ENCODE measurements at places on chromosomes 4 and X. TPM values are rescaled to one million over a fixed set of nuclear protein-coding genes. Genes with fewer than 3 reads are reported as not detected.

The MAML3 gene
- total RNA-seq, result 26.0 TPM

The SLC10A7 gene
- total RNA-seq, result 15.9 TPM

DNA sequence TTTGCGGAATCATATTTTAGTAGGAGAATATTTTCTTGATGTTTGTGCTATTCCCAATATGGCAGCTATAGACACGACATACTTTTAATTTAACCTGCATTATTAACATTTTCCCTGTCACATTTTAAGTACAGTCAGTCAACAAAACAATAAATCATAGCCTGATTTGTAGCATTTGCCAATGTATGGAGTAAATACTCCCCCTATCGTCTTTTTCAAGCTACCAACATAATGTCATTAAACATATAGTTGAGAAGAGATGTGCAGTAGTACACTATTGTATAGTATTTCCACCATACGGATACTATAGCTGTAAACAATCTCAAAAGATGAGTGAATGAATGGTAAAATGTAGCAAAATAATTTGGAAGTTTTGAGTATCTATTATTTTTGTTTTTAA lies 303.7 kb upstream of the MAGEB2 start:
- no peak for DNase-seq
- peaks cover 9% of the 10 kb centered on the region for H3K4me1 ChIP-seq
- H3K27ac ChIP-seq, result no peak overlapping the region
- no peaks in the 10 kb centered on the region for H3K27me3 ChIP-seq
- no peaks in the 10 kb centered on the region for H3K36me3 ChIP-seq

- no peak overlapping the region for H3K27ac ChIP-seq
- DNase-seq, result no peak
- no peaks in the 10 kb centered on the region for H3K36me3 ChIP-seq
- no peaks in the 10 kb centered on the region for H3K27me3 ChIP-seq
Measured at GRCh38 chr4:176482972-176483371, 163.2 kb downstream of the SPCS3 start.

- no peak overlapping the region for H3K4me3 ChIP-seq
- no peaks in the 10 kb centered on the region for H3K4me1 ChIP-seq
- peaks cover 4% of the 10 kb centered on the region for H3K36me3 ChIP-seq
- no peaks in the 10 kb centered on the region for H3K27me3 ChIP-seq
Measured at GRCh38 chr4:74235135-74235534, 73.1 kb upstream of the EPGN start.

DNA sequence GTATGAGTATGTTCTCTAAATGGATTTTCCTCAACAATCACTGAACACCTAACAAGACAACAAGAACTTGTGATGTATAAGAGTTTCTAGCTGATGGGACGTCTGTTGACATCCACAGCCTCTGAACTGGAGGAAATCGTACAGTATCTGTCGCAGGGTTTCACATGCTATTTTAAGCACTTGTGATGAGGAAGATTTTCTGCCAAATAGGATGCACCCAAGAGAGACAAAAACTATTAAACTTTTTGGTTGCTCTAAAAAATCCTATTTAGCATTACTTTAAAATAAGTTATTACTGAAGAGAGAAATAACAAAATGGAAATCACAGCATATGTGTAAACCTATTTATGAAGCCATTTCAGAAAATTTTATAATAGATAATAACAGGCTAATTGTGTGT lies 356.1 kb upstream of the SLC7A11 start:
- H3K36me3 ChIP-seq, result peaks cover 8% of the 10 kb centered on the region
- H3K27me3 ChIP-seq, result no peaks in the 10 kb centered on the region
